ENCODE measurements at places on chromosomes 4 and X. TPM values are rescaled to one million over a fixed set of nuclear protein-coding genes. Genes with fewer than 3 reads are reported as not detected.

GRCh38 chr4:180598281-180598680 is 1644.9 kb upstream of the TENM3 start:
- no peak overlapping the region for H3K27ac ChIP-seq
- DNase-seq, result no peak
- no peaks in the 10 kb centered on the region for H3K27me3 ChIP-seq
- H3K4me1 ChIP-seq, result no peaks in the 10 kb centered on the region

GRCh38 chrX:41236629-41237028 is 97.3 kb upstream of the DDX3X start:
- no peak for DNase-seq
- peaks cover 18% of the 10 kb centered on the region for H3K36me3 ChIP-seq
- no peak overlapping the region for H3K27ac ChIP-seq

DNA sequence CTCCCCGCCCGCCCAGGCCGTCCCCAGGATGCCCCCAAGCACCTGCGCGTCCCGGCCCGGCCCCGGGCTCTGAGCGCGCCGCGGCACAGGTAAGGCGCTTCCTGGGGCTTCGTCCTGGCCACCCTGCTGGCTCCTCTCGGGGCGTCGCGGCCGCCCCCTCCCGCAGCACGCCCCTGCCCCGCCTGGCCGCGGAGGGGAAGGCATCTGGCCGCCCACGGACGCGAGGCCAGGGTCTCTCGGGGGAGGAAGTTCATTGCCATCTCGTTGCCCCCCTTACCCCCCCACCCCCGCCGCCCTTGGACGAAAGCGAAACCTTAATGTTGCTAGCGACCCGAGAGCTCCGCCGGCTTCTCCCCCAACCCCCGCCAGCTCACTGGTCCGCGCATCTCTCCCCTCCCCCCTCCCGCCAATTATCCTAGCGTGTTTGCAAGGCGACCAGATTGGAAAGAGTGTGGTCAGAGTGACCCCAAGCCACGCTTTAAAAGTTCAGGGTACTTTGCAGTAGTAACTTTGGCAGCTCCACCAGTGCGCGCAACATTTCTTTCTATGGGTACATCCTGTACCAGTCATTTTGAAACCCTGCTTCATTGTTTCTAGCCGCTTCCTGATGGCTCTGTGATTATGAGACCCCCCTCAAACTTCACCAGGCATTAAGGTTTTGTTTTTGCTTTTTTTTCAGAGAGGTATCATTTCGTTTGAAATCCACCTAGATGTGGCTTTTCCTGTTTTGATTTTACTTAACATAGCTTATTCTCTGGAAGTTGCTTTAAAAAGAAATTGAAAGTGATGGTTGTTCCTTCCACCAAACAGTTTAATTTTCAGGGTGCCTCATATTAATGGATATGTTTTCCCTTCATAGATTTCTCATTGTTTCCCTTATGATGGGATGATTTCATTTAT is 626 bp downstream of the TBC1D1 start:
- H3K4me3 ChIP-seq, result no peak overlapping the region
- H3K27me3 ChIP-seq, result peaks cover 12% of the 10 kb centered on the region
- no peak overlapping the region for H3K27ac ChIP-seq
- DNase-seq, result no peak
- H3K36me3 ChIP-seq, result no peaks in the 10 kb centered on the region
- H3K4me1 ChIP-seq, result no peaks in the 10 kb centered on the region

GRCh38 chrX:11683057-11683456 is 17.3 kb upstream of the ARHGAP6 start:
- no peaks in the 10 kb centered on the region for H3K27me3 ChIP-seq
- no peak overlapping the region for H3K27ac ChIP-seq
- no peak for DNase-seq
- no peak overlapping the region for H3K4me3 ChIP-seq

GRCh38 chrX:7985568-7985967 is 58.4 kb upstream of the PNPLA4 start:
- no peak for DNase-seq
- no peak overlapping the region for H3K4me3 ChIP-seq
- no peaks in the 10 kb centered on the region for H3K27me3 ChIP-seq
- H3K36me3 ChIP-seq, result no peaks in the 10 kb centered on the region

The VCX gene
- 9.0 TPM for total RNA-seq

The TAF7L gene
- total RNA-seq, result not detected

All from K562 (cell line).